ENCODE measurements at places on chromosomes 13 and 19. TPM values are rescaled to one million over a fixed set of nuclear protein-coding genes. Genes with fewer than 3 reads are reported as not detected.
A peak's percentile ranks its signal among the peaks of the same experiment; 100 is the strongest.

DNA sequence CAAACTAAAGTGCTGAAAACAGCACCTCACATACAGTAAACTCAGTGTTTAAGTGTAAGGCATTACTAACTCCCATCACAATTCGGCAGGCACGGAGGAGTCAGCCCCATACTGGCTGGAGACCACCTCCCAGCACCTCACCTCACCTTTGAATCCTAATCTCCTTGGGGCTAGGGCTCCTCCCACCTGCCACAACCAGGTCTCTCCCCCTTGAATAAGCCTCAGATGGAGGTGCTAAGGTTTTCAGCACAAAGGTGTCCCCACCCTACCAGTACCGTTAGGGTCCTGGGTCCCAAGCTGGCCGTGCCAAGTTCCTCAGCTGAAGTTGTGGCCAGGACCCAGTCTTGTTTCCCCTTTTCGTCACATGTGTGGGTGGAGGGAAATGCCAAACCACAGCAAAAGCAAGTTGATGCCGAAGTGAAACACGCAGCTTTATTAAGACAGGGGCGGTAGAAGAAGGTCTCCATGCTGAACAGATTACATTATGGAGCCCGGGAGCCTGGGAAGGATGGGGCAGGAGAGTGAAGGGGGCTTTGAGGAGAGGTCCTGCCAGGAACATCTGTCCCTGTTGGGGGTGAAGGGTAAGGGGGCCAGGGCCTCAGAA, at the start of gene IGFLR1:
TSS of gene IGFLR1 (minus strand) at position 332 of the 604 bp plus-strand sequence. CDS start 1,272 bp downstream, outside the sequence.
- peaks cover 57% of the 10 kb centered on the region for H3K4me1 ChIP-seq
- peaks cover 39% of the 10 kb centered on the region for H3K36me3 ChIP-seq
- H3K27ac ChIP-seq = peak within 1 kb of the TSS; percentile 85
- no peaks in the 10 kb centered on the region for H3K27me3 ChIP-seq
- no peak within 1 kb of the TSS for H3K4me3 ChIP-seq

Gene NLRP9
- total RNA-seq = not detected

GRCh38 chr19:57106722-57107235, 13.0 kb upstream of the USP29 start:
- H3K27me3 ChIP-seq = no peaks in the 10 kb centered on the region
- no peaks in the 10 kb centered on the region for H3K4me1 ChIP-seq
- no peaks in the 10 kb centered on the region for H3K36me3 ChIP-seq
- no peak overlapping the region for H3K4me3 ChIP-seq
- no peak for DNase-seq

- no peak overlapping the region for H3K4me3 ChIP-seq
- no peak for DNase-seq
- H3K27ac ChIP-seq = no peak overlapping the region
- no peaks in the 10 kb centered on the region for H3K27me3 ChIP-seq
- no peaks in the 10 kb centered on the region for H3K4me1 ChIP-seq
Observed at GRCh38 chr13:44758630-44759383, 182.7 kb upstream of the TSC22D1 start.

Gene CCNE1
- 31.8 TPM for total RNA-seq

Gene OR4F17
- not detected for total RNA-seq

- H3K4me1 ChIP-seq = peaks cover 3% of the 10 kb centered on the region
- peaks cover 51% of the 10 kb centered on the region for H3K27me3 ChIP-seq
- no peak overlapping the region for H3K4me3 ChIP-seq
- H3K36me3 ChIP-seq = no peaks in the 10 kb centered on the region
- no peak overlapping the region for H3K27ac ChIP-seq
Observed at GRCh38 chr19:33280351-33280921, 21.9 kb downstream of the CEBPA start.

- no peaks in the 10 kb centered on the region for H3K36me3 ChIP-seq
- peak; percentile 78 for DNase-seq
- H3K27me3 ChIP-seq = no peaks in the 10 kb centered on the region
- peaks cover 7% of the 10 kb centered on the region for H3K4me1 ChIP-seq
Observed at GRCh38 chr13:107882708-107883560, 332.4 kb downstream of the LIG4 start.

DNA sequence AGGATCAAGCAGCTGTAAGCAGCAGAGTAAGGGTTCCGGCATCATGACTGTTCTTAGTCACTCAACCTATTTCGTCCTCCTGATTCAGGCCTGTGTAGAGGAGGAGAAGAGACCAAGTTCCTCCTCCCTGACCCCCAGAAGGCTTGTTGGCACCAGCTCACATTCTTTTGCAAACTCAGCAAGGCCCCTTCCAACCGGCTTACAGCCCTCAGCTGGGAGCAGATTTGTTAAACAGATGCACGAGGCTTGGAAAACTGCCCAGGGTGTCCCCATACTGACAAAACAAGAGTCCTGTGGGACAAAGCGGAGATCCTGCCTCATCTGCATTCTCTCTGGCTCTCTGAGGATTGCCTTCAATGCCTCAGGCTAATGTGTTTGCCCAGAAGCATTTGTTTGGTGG, 113.2 kb upstream of the SOX21 start:
- H3K27ac ChIP-seq = no peak overlapping the region
- no peaks in the 10 kb centered on the region for H3K36me3 ChIP-seq
- H3K4me3 ChIP-seq = no peak overlapping the region
- peaks cover 2% of the 10 kb centered on the region for H3K27me3 ChIP-seq
- DNase-seq = no peak

Gene FRY
- total RNA-seq = 0.09 TPM

Gene HSPB6
- total RNA-seq = 0.40 TPM

DNA sequence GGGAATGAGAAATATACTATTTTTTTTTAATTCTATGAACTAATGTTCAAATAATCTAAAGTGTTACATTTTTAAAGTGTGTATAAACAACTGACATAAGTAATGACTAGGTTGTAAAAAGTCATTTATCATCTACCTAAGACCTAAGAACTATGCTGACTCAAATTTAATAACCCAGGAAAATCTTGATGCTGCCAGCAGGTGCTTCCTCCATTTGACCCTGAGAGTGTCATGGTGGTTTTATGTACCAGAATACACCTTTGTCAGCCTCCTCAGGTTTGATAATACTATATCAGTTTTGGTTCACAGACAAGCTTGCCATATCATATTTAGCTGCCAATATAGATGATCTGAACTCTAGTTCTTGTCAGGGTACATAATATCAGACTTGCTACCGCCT, 1151.2 kb downstream of the PCDH17 start:
- no peaks in the 10 kb centered on the region for H3K27me3 ChIP-seq
- no peak overlapping the region for H3K27ac ChIP-seq
- H3K4me1 ChIP-seq = no peaks in the 10 kb centered on the region
- H3K4me3 ChIP-seq = no peak overlapping the region
- H3K36me3 ChIP-seq = no peaks in the 10 kb centered on the region

DNA sequence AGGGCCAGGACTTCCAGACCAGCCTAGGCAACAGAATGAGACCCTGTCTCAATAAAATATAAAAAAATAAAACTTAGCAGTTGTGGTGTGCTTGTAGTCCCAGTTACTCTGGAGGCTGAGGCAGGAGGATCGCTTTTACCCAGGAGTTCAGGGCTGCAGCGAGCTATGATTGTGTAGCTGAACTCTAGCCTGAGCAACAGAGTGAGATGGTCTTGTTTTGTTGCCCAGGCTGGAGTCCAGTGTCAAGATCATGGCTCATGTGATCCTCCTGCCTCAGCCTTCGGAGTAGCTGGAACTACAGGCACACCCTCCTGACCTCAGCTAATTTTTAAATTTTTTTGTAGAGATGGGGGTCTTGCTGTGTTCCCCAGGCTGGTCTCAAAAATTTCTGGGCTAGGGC, 4.3 kb upstream of the JUNB start:
- DNase-seq = peak; percentile 23
- H3K4me1 ChIP-seq = peaks cover 89% of the 10 kb centered on the region
- H3K27me3 ChIP-seq = no peaks in the 10 kb centered on the region
- H3K4me3 ChIP-seq = no peak overlapping the region

Gene IRGC
- total RNA-seq = not detected

DNA sequence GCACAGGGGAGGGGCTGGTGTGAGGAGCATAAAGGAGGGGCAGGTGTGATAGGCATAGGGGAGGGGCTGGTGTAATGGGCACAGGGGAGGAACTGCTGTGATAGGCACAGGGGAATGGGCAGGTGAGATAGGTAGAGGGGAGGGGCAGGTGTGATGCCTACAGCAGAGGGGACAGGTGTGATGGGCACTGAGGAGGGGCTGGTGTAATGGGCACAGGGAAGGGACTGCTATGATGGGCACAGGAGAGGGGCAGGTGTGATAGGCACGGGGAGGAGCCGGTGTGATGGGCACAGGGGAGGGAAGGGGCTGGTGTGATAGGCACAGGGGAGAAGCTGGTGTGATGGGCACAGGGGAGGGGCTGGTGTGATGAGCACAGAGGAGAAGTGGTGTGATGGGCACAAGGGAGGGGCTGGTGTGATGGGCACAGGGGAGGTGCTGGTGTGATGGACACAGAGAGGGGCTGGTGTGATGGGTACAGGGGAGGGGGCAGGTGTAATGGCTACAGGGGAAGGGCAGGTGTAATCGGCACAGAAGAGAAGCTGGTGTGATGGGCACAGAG, 39.5 kb upstream of the POP4 start:
- H3K27me3 ChIP-seq = peaks cover 45% of the 10 kb centered on the region
- H3K4me1 ChIP-seq = no peaks in the 10 kb centered on the region
- H3K4me3 ChIP-seq = no peak overlapping the region
- no peaks in the 10 kb centered on the region for H3K36me3 ChIP-seq
- no peak overlapping the region for H3K27ac ChIP-seq
- DNase-seq = no peak

All from K562 (cell line).